ENCODE measurements at places on chromosomes 7 and 10. TPM values are rescaled to one million over a fixed set of nuclear protein-coding genes. Genes with fewer than 3 reads are reported as not detected.
A peak's percentile ranks its signal among the peaks of the same experiment; 100 is the strongest.

DNA sequence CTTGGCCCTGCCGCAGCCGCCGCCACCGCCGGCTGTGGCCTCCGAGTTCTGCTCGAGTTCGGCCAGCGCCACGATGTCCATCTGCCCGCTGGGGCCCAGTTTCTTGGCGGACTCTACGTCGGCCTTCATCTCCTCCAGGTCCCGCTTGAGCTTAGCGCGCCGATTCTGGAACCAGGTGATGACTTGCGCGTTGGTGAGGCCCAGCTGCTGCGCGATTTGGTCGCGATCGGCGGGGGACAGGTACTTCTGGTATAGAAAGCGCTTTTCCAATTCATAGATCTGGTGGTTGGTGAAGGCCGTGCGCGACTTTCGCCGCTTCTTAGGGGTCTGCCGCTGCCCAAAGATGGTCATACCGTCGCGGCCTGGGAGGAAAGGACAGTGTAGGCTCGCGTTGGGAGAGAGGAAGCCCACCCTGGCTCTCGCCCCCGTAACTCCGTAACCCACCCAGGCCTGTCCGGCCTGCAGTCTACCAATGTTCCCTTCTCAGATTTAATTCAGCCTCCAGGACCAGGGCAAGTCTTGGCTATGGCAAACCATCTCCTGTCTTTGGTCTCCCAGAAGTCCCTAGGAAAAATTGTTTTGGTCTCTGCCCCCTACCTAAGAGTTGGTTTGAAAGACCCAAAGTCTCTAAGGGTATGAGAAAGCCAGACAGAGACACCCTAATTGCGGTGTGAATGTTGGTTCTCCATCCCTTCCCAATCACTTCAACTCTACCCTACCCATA lies 1.7 kb downstream of the LBX1 start:
- no peak for DNase-seq

DNA sequence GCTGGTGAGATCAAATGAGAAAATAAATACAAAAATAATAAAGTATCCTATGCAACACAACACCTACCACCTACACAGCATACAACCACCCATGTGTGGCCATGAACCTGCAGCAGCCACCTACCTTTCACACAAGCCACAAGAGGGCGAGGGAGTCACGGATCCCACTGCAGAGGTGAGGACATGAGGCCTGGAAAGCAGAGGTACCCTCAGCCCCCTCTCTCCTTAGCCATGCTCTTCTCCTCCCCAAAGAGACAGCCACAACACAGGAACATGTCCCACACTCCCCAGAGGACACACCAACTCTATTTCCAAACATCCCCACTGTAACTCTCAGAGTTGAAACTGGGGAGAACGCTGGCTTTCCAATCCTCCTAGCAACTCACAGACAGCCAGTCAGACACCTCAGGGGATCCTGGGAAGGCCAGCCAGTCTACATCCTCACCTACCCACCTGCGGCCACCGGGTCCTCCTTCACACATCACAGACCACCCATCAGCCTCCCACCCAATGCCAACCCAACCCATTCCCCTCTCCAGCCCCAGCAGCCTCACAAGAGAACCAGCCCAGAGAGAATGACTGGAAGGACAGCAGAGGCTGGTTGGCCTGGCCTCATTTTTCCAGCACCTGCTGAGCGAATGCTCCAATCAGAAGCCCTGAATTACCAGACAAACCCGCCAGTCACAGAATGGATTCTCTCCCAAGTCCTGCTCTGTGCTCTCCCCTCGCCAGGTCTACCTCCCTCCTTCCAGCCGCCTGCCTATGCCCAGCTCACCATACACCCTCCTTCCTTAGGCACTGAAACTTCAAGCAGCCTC lies 18.4 kb downstream of the DLG5 start:
- DNase-seq, result no peak

DNA sequence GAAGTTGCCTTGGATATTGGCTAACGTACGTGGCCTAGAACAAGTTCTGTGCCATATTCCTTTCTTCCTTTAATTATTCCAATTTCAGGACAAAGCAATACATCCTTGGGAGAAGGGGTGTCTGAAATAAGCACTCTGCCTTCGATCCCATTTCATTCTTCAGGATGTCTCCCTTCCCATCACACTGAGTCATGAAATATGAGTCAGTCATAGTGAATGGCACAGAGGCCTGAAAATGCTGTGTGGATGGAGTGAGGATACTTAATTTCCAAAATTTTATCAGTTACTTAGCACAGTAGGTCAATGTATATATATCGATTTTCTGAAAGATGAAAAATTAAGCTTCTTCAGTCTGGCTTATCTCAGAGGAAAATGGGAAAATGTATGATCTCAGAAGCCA lies 19.5 kb downstream of the EVX1 start:
- DNase-seq, result no peak

DNA sequence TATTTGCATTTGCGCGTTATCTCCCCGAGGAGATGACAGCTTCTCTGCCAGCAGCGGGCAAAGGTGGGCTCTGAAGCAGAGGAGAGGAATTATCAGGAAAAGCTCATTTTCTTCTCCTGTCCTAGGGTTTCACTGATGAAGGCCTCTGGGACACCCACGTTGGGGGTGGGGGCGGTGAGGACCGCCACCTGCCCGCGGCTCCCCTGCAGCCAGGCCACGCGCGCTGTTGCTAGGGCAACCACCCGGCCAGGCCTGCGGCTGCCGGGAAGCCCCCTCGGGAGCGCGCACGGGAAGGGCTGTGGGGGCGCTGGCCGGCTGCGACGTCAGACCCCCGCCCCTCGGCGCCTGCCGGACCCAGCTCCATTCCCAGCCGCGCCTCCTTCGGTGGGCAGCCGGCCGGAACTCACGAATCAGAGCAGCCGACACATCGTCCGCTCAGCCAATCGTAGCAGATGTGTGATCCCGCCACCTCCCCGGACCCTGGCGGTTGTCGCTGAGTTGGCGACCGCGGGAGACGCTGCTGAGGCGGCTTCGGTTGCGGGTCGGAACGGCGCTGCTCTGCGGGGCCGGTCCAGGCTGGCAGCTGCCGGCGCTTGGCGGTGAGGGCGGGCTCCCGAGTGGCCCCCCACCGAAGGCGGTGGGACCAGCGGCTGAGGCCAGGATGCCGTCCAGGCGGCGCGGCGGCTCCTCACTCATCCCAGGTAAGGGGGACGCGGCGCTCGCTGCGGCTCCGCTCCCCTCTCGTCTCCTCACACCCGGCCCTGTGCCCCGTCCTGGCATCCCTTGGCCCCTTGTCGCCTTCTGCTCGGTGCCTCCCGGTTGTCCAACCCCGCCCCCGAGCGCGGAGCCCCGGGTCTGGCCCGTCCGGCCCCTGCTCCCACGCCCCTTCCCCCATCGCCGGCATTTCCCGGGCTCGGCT lies at the start of gene TPST1:
Gene TPST1, plus strand, starts transcription at position 513 of the 919 bp plus-strand sequence. CDS start 35,092 bp downstream, outside the sequence.
- DNase-seq, result peak; percentile 88

GRCh38 chr7:93987297-93987696 lies 16.9 kb downstream of the BET1 start:
- DNase-seq, result no peak

DNA sequence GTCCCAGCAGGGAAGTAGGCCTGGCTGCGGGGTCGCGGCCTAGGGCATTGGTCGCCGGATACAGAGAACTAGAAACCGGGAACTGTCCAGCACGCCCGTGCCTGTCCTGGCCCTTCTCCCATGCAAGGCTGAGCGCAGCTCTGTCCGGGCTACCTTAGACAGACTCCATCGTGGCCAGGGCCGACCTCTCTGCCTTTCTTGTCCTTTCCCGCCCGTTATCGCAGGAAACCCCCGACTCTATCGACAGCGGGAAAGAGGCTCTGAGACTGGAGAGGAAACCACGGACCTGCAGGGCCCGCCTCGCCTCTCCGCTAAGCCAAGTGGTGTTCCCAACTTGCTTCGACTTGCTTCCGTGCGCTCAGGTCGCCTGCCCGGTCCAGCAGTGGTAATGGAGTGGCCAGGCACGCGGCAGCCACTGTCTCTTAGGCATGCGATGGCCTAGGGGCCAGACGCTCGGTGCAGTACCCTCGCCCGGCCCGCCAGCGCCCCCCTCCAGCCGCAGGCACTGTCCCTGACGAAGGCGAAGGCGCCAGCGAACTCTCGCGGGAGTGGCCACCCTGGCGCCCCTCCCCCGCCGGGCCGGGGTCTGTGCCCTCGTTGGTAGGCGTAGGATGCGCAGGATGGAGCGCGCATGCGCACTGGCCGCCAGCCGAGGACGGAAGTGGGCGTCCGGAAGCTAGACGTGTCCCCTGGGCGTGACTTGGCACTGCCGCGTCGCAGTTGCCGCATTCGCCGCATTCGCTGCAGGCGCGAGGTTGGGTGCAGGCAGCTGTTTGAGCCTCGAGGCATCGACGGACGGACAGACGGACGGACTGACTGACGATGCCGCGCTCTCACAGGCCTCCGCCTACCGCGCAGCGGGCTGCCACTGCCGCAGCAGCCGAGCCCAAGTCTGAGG lies 54.4 kb downstream of the MCMBP start:
- DNase-seq, result peak; percentile 41

DNA sequence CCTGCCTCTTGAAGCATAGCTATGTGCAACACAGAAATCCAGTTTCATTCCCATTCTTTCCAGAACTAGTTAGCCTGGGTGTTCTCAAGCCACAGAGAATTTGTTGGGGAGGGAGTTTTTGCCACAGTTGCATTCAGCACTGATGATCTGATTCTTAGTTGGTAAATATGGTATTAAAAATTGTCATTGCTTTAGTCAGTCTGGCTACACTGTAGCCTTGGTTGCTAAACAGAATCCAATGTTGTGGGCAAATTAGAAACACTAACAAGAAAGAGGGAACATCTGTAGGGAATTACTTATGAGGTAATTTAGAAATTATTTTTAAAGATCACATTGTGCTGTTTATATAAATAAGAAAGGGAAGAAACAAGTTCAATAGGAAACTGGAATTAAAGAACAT lies 57.0 kb upstream of the CC2D2B start:
- DNase-seq, result no peak

- no peak for DNase-seq
Measured at GRCh38 chr7:27533652-27534081, 129.0 kb downstream of the HIBADH start.

GRCh38 chr7:71077743-71078476 lies 54.0 kb upstream of the GALNT17 start:
- no peak for DNase-seq

DNA sequence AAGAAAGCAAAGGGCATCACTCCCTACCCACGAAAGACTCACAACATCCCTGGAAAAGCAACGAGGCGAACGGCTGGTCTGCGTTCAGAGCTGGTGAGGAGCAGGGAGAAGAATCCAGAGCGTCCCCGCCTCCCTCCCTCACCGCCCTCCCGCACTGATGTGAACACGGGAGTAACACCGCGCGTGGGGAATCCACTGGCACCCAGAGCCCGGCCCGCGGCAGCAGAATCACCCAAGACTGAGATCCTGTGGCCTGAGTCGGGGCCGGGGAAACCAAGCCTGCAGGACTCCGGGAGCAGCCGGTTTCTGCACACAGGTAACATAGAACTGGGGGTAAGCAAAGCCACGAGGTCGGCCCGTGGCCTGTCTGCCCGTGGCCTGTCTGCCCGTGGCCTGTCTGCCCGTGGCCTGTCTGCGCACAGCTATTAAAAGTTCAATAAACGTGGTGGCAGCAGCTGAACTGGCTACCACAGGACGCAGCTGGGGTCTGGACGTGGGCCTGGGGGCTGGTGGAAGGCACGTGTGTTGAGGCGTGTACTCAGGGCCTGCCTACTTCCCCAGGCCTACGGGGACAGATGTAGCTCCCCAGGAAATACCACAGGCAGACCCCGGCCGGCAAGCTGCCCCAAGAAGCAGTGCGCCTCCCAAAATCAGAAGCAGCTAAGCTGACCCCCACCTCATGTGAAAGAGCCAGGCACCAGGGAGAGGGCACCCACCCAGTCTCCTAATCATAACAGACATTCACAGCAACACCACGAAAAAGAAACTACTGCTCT lies 23.0 kb downstream of the DIP2C start:
- no peak for DNase-seq

- DNase-seq, result no peak
Measured at GRCh38 chr10:11272915-11273389, 255.3 kb downstream of the CELF2 start.

DNA sequence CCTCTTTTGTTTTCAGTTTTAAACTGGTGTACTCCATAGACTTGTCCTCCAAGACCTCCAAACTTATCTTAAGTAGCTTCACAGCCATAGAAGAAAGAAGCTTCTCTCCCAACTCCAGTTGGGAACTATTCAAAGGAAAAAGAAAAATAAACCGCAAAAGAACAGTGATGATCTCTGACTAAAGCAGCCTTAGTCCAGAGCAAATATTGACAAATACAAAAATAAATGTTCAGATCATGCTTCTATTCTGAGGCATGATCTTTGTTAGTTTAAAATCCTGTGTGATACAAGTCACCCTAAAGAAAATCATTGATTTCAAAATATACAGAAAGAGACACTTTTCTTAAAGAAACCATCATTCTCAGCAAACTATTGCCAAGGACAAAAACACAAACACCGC lies 373.0 kb upstream of the SMIM30 start:
- DNase-seq, result no peak

DNA sequence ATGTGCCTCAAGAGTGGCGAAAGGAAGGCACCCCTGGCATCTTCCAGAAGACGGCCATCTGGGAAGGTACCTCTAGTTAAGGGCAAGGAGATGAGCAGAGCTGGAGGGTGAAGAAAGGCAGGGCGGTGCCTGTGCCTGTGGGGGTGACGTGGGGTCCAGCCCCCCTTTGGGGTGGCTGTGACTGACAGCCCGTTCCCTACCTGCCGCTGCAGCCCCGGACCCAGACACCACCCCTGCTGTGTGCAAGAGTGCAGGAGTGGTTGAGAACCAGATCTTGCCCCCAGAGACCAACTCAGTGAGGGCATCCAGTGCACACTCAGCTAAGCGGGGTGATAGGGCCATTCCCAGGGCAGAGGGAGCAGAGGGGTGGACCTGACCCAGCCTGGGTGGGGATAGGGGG lies 4.3 kb upstream of the MUC17 start:
- DNase-seq, result no peak

DNA sequence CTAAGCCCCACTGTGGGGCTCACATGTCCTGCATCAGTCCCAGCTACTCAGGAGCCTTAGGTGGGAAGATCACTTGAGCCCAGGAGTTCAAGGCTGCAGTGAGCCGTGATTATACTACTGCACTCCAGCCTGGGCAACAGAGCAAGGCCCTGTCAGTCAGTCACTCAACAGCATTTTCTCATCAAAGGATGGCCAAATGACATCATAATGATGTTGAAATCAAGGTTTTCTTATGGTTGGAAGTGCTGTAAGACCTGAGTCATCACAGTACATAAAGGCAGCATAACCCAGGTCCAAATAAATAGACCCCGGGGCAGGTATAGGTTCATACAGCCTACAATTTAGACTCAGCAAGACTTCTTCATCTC lies 341.1 kb downstream of the PARD3 start:
- no peak for DNase-seq

Gene LLCFC1
- not detected for total RNA-seq

Gene PTER
- 21.9 TPM for total RNA-seq

Gene ZNF727
- total RNA-seq, result 1.8 TPM

Gene FGL2
- total RNA-seq, result 51.5 TPM

Measured in natural killer cell (primary cell).